Breast epithelium (tissue), 4 donors: ENCODE measurements at places on chromosomes 7 and 10.

DNA sequence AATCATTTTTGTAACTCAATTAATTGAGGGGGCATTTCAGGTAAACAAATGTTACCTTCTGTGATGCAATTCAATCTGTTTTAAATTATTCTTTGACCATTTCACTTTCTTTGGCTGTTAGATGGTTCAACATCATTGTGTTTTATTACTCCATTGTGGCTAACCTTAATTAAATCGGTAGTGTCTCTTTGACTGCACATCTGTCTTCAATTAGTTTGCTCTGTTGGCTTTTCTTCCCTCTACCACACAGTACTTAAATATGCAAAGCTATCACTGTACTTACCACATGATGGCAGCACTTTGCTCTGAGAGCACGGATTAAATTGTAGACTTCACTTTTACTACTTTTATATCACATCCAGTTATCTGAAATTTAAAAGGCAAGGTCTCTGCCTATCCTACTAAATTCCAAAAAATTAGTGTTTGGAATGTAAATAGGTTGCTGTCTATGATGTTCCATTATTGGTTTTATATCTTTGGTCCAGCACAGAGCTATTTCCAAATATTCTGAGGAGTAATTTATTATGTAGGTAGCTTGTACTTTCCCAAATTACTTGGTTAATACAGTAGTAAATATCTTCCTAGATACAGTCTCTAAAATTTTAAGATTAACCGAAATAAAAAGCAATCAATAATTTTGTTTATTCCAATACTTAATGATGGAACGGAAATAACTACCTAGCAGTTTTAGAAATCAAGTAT lies 352.0 kb downstream of the PCLO start:
- H3K36me3 ChIP-seq: no peaks in the 10 kb centered on the region
- H3K27ac ChIP-seq: no peak overlapping the region
- H3K27me3 ChIP-seq: no peaks in the 10 kb centered on the region
- no peak overlapping the region for H3K4me3 ChIP-seq

DNA sequence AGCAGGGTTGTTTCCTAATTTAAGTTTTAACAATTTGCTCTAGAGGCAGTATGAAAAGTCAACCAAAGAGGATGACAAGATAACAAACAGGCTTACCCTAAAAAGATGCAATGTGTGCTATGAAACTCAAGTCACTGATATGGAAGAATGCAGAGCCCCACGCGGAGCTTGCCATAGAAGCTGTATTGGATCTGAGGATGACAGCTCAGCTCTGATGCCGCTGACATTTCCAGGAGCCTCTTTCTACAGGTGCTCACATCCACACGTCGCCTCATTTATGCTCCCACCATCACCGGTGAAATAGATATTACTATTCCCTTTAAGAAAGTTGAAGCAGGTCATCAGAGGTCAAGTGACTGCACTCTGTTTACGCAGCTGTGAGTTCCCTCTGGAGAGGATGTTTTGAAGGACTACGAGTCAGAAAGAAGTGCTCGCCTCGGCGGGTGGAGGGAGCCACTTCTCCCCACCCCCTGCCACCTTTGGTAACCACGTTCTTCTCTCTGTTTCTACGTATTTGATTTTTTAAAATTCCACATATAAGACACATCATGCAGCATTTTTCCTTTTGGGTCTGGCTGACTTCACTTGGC lies 275.4 kb downstream of the GLRX3 start:
- H3K27me3 ChIP-seq: no peaks in the 10 kb centered on the region
- H3K4me3 ChIP-seq: no peak overlapping the region
- no peak for DNase-seq
- H3K4me1 ChIP-seq: no peaks in the 10 kb centered on the region
- H3K36me3 ChIP-seq: no peaks in the 10 kb centered on the region

DNA sequence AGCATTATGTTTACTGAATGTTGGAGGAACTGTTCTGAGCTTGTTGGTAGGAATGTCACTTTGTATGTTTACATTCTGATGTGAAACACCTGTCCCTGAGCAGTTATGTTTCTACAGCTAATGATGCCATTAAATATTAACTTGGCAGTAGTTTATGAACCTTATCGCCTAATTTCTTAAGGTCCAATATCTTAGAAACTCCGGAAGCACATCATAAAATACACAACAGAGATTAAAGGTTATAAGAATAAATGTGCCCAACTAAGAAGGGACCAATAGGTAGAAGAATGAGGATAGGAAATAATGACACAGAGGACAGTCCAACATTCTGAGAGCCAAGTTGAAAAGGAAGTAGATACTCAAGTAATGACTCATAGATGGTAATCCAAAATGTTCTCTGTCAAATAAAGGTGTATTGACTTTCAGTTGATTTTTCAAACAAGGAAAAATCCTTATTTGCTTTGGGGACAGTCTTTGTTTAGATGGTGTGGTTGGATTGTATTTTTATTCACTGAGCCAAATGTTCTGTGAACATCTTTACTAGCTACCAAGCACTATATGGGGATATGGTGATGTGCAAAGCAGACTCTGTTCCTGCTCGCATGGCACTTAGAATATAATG lies 31.9 kb downstream of the LCOR start:
- H3K36me3 ChIP-seq: no peaks in the 10 kb centered on the region
- peak overlapping the region; percentile 4 for H3K4me3 ChIP-seq
- peak overlapping the region; percentile 76 for H3K27ac ChIP-seq
- no peak for DNase-seq
- no peaks in the 10 kb centered on the region for H3K4me1 ChIP-seq

GRCh38 chr7:1666317-1666822 lies 3.7 kb upstream of the ELFN1 start:
- H3K27ac ChIP-seq: no peak overlapping the region
- H3K4me1 ChIP-seq: peaks cover 5% of the 10 kb centered on the region
- H3K4me3 ChIP-seq: peak overlapping the region; percentile 52
- DNase-seq: peak; percentile 50

DNA sequence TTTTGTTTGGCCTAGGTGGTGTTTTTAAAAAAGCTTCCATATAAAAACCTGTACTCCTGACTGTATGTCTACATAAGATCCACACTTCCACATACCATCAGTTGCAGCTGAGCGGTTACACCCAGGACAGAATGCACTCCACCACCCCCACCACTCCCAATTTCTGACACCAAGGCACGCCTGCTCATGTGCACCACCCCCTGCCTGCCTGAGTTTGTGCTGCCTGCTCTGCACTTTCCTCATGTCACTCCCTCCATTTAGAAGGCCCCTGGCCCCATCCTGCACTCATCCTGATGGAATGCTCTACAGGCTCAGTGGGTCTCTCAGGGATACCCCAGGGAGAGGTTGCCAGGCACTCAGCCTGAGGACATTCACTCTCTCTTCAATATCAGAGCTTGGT lies 6.5 kb downstream of the VPS41 start:
- H3K27ac ChIP-seq: no peak overlapping the region
- no peak overlapping the region for H3K4me3 ChIP-seq
- no peaks in the 10 kb centered on the region for H3K36me3 ChIP-seq
- H3K4me1 ChIP-seq: no peaks in the 10 kb centered on the region
- DNase-seq: no peak

DNA sequence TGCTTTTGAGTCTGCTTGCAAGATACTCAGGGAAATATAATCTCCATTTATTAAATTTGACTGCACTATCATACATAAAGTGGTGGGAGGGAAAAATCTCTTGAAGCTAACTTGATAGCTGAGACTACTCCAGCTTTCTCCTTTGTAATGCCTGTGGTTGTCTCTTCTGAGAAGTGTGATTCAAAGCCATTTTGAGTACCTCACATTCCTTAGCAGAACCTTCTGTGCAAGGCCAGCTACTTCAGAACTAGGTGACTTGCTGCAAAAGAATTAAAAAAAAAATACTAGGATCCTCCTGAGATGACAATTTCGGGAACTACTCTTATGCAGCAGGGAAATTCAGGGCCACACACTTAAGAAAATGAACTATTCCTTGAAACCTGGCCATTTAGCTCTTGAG lies 294.8 kb downstream of the MDFIC start:
- no peaks in the 10 kb centered on the region for H3K27me3 ChIP-seq
- DNase-seq: no peak
- no peak overlapping the region for H3K4me3 ChIP-seq
- no peaks in the 10 kb centered on the region for H3K36me3 ChIP-seq
- no peaks in the 10 kb centered on the region for H3K4me1 ChIP-seq

- no peak overlapping the region for H3K27ac ChIP-seq
- no peak for DNase-seq
- H3K27me3 ChIP-seq: no peaks in the 10 kb centered on the region
- no peak overlapping the region for H3K4me3 ChIP-seq
- H3K36me3 ChIP-seq: no peaks in the 10 kb centered on the region
Measured at GRCh38 chr7:112266141-112266540, 59.6 kb downstream of the ZNF277 start.

GRCh38 chr7:8155836-8156235 lies 106.1 kb downstream of the ICA1 start:
- no peaks in the 10 kb centered on the region for H3K36me3 ChIP-seq
- H3K4me1 ChIP-seq: no peaks in the 10 kb centered on the region
- no peak overlapping the region for H3K27ac ChIP-seq
- no peak for DNase-seq

DNA sequence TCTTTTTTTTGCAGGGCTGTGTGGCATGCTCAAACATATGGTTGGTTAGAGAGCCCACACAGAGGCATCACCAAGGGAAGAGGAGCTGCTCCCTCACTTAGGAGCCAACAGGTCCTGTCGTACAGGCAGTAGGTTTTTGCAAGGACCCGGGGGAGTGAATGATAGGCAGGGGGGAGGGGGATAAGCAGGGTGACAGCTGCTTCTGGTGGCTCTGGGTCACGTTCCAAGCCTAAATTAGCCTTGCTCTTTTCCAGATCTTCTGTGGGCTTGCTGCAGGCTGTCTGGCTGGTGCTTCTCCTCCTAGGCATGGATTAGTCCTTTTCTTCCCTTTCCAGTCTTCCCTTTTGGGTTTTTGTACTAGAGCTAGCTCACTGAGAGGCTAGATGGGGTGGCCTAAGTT lies 117.7 kb upstream of the PODXL start:
- no peaks in the 10 kb centered on the region for H3K4me1 ChIP-seq
- H3K36me3 ChIP-seq: no peaks in the 10 kb centered on the region
- no peak overlapping the region for H3K4me3 ChIP-seq
- no peaks in the 10 kb centered on the region for H3K27me3 ChIP-seq

GRCh38 chr7:50837965-50838364 lies 55.3 kb upstream of the GRB10 start:
- no peaks in the 10 kb centered on the region for H3K36me3 ChIP-seq
- no peak overlapping the region for H3K27ac ChIP-seq
- H3K27me3 ChIP-seq: no peaks in the 10 kb centered on the region
- H3K4me1 ChIP-seq: no peaks in the 10 kb centered on the region
- no peak overlapping the region for H3K4me3 ChIP-seq
- no peak for DNase-seq

DNA sequence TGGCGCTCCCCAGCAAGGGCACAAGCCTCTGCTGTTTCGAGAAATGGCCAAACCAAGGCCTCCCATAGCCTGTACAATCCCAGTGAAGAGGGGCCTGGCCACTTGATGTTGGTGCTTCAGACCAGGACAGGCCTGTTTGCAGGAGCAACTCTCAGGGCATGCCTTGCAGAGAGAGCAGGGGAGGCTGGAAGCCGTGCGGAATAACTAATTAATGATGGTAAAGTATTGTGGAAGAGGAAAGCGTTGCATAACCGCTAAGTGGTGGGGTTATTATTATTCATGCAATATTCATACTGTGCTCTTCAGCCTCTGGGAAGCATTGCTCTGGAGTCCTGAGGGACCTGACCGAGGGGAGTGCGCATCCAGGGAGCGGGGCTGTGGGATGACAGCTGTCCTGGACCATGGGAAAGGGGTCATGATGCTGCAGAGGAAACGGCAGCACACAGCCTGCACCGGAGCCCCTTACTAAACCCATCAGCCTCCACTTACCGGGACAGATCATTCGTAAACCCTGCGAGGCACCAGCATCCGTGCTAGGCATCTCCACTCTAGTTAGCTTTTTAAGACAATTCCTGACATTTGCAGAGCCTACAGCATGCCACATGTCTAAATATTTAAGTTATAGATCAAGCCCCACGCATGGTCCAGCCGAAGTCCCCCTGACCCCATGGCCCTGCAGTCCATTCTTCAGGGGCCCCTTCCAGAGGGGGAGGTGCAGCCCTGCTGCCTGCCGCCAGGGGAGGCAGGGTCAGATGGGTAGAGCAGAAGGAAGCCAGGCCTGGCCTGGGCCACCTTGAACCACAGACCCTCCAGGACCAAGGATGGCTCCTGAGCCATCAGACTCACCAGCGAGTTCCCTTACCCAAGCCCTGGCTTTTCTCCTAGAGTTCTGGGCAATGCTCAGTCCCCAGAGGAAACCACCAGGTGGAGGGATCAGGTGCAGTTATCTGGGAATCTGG lies 11.6 kb downstream of the TMEM273 start:
- no peaks in the 10 kb centered on the region for H3K36me3 ChIP-seq
- no peaks in the 10 kb centered on the region for H3K27me3 ChIP-seq
- no peak for DNase-seq
- H3K27ac ChIP-seq: no peak overlapping the region

- no peak overlapping the region for H3K4me3 ChIP-seq
- no peak overlapping the region for H3K27ac ChIP-seq
- DNase-seq: no peak
Measured at GRCh38 chr7:18859318-18859717, 258.1 kb downstream of the TWIST1 start.

- no peaks in the 10 kb centered on the region for H3K27me3 ChIP-seq
- no peak overlapping the region for H3K27ac ChIP-seq
- H3K4me1 ChIP-seq: no peaks in the 10 kb centered on the region
- no peak for DNase-seq
- no peaks in the 10 kb centered on the region for H3K36me3 ChIP-seq
- no peak overlapping the region for H3K4me3 ChIP-seq
Measured at GRCh38 chr7:125661006-125661405, 731.4 kb upstream of the POT1 start.

DNA sequence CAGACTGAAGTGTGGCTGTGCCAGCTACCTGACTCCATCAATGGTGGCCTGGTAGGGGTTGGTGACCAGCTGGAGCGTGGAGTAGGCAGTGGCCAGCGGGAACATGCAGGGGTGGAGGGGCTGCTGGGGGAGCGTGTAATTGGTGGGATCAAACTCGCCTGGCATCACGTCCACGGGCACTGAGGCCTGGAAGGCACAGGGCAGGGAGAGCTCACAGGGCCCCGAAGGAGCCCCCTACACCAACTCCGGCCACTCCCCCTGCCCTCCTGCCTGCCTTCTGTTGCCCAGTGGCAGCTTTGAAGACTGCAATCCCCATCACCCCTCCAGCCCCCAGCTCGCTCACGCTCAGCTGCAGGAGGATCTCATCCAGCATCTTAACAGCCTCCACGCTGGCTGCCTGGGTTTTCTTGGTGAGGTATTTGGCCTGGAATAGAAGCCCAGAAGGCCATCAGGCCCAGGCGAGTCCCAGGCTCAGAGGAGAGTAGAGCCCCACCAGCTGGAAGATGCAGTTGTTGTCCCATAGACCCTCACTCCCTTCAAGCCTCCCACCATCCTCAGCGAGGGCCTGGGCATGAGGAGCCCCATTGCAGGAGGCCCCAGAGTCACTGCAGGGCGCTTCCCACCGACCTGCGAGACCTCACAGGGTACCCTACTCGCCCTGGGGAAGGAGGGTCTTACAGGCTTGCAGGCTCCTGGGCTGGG lies 7.1 kb downstream of the POLD2 start:
- DNase-seq: no peak
- no peaks in the 10 kb centered on the region for H3K27me3 ChIP-seq
- no peak overlapping the region for H3K4me3 ChIP-seq
- H3K4me1 ChIP-seq: no peaks in the 10 kb centered on the region
- H3K27ac ChIP-seq: no peak overlapping the region

GRCh38 chr7:157700231-157701005 lies 363.6 kb downstream of the DNAJB6 start:
- H3K27ac ChIP-seq: no peak overlapping the region
- DNase-seq: no peak
- H3K4me1 ChIP-seq: no peaks in the 10 kb centered on the region
- peaks cover 46% of the 10 kb centered on the region for H3K27me3 ChIP-seq
